ENCODE measurements at places on chromosomes 5 and 9.

DNA sequence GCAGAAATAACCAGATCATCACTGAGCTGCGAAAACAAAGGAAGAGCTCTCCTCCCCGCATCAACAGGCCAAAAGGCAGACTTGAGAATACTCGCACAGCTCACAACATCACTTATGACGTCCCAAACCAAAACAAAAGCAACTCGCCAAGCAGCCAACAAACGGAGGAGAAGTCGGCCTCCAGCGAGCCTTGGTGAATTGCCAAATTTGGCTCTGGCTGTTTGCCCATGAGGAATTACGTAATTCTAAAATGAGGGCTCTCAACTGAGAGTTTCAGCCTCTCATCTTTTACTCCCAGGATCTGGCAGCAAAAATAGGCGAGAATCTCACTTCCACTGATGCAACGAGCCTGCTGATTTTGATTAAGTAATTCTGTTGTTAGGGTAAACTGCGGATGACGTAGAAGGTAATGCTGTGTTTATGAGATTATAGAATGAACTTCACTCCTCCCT lies 51.7 kb upstream of the SEMA6A start:
- DNase-seq: no peak

GRCh38 chr9:120628207-120628924 lies 48.4 kb upstream of the CDK5RAP2 start:
- no peak for DNase-seq

GRCh38 chr9:112881331-112881730 lies 9.3 kb downstream of the SLC46A2 start:
- DNase-seq: no peak

DNA sequence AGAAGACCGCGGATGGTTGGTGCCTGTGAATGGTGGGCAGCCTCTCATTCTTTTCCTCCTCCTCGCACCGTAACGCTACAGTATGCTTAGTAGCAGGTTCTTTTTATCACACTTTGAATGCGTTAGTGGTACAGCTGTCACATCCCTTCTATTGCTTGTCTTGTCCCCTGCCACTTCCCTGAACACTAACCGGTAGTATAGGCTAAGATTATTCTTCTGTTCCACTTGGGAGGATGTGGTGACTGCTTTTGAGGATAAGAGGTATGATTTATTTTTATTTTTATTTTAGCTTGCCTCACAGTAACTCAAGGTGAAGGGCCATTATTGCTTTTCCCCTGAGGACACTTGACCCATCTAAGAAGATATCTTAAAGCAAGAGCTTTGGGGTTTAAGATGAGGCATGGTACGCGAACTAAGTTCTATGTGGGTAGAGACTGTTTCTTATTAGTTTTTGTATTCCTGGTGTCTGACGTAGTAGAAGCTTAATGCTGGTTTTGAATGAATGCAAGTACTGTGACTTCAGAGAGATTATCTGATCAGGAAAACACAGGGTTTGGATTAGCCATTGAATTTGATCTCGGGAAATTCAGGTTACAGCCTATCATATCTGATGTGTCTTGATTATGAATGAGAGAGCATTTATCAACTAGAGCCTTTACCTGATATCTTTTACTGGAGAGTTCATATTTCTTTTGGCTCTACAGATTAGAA lies 951 bp downstream of the UNC13B start:
- no peak for DNase-seq

DNA sequence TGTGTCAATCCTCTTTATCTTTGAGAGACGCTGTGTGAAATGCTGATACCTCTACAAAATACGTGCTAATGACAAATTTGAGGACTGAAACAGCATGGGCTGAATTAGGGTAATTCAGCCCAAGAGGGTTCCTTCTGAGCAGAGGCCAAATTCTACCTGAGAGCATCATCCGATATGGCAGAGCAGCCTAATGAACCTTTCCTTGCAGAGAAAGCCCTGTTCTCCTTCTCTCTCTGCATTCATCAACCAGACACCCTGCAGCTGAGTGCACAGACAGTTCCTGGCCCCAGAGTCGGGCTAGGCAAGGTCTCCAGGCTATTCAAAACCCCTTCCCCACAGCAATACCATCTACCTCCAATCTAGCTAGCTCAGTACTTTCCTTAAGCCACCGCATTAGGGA lies 77.9 kb downstream of the TRIM32 start:
- DNase-seq: no peak

DNA sequence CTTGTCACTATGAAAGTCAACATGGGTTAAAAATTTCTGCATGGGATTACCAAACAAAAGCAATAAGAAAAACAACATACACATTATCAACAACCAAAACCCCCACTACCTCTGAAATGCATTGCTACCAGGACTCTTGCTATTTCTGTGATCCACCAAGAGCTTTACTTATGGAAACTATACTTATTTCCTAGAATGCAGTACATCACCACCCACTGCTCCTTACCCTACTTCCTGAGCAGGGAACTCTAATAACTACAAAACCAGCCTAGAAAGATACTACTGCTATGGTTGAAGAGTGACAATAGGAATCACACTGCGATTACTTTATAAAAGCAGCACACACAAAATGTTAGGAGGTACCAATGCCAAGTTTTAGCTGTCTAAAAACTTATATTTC lies 22.2 kb downstream of the LURAP1L start:
- no peak for DNase-seq

DNA sequence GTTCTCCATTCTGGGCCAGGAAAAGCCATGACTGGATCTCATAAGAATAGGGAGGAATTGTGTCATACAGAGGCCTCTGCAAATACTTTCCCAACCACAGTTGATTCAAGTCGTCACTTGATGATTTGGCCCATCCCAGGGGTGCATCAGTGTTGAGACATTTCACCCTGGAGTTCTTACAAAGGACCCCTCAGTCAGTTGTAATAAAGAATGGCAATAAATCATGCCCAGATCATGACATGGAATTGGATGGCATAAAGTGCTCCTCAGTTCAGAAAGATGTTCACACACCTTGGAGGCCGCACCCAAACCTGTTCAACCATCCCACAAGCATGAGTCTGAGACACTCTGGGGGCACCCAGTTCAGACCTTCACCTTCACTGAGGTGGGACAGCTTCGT lies 168.1 kb downstream of the NR3C1 start:
- DNase-seq: no peak

DNA sequence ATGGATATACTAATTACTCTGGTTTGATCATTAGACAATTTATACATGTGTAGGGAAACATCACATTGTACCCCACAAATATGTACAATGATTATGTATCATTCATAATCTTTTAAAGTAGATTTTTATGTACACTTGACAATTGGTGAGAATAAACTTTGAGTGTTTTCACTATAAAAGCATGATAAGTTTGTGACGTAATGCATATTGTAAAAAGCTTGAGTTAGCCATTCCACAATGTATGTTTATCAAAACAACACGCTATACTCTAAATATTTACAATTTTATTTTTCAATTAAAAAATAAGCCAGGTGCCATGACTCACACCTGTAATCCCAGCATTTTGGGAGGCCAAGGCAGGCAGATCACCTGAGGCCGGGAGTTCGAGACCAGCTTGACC lies 360.1 kb upstream of the ITGA1 start:
- no peak for DNase-seq

- DNase-seq: no peak
Observed at GRCh38 chr5:124747791-124748686, 1.6 kb upstream of the ZNF608 start.

DNA sequence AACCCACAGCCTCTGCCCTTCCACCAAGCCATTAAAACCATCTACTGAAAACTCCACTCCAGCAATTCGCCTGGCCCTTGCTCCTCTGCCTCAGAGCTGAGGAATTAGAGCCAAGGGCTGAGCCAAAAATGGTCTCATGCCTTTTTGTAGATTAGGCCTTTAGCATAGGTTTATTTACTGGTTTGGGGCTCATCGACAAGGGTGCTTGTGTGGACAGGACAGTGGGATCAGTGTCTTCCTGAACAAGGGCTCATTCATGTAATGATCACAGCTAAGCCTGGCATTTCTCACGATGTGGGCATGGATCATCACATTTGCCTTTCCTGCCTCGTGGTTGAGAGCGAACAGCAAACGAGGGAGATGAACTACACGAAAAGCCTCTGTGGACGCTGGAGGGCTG lies 59.2 kb upstream of the PHF24 start:
- DNase-seq: no peak

- DNase-seq: no peak
Observed at GRCh38 chr5:150236981-150237754, 47.3 kb downstream of the SLC6A7 start.

- no peak for DNase-seq
Observed at GRCh38 chr9:117779760-117780159, 75.6 kb downstream of the TLR4 start.

- DNase-seq: no peak
Observed at GRCh38 chr9:109274884-109275730, 45.8 kb downstream of the EPB41L4B start.

GRCh38 chr9:105024529-105024928 lies 96.6 kb upstream of the ABCA1 start:
- DNase-seq: no peak

DNA sequence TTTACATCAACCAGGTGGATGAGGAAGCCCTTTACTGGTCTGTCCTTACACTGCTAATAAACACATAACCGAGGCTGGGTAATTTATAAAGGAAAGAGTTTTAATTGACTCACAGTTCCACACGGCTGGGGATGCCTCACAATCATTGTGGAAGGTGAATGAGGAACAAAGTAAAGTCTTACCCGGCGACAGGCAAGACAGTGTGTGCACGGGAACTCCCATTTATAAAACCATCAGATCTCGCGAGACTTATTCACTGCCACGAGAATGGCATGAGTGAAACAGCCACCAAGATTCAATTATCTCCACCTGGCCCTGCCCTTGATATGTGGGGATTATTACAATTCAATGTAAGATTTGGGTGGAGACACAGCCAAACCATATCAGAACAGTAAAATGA lies 67.3 kb upstream of the GRAMD2B start:
- DNase-seq: no peak

DNA sequence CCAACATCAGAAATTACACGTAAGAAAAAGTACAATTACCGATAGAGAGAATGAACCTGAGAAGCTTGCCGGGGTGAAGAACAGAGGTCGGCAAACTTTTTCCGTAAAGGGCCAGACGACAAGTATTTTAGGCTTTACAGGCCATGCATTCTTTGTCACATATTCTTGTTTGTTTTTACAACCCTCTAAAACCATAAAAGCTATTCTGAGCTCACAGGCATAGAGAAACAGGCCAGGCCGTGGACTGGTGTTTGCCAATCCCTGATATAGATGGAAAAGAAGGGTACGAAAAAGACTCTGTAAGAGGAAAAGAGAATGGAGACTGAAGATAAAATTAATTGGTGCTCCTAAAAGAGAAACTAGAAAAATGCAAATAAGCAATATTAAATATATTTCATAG lies 15.4 kb downstream of the SFXN1 start:
- DNase-seq: no peak

DNA sequence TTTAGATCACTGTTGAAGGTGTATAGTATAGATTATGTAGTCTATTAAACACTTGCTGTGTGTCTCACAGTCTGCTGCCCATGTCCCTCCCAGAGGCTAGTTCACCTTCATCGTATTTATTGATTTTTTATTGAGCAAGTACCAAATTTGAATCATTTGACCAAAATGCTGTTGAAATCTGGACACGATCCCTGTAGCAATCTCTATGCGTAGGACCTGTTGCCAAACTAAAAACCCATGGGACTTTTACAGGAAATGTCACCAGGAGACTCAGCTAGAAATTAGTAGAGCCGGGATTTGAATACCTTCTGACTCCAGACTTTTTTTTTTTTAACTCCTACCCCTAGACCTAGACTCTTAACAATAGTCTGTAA lies 17.5 kb downstream of the SLC31A1 start:
- no peak for DNase-seq

GRCh38 chr5:141880961-141881801 lies 3.0 kb upstream of the PCDH1 start:
- DNase-seq: no peak

- no peak for DNase-seq
Observed at GRCh38 chr9:75891771-75892215, 1.3 kb downstream of the PCSK5 start.

GRCh38 chr5:160702311-160702803 lies 149.7 kb downstream of the ATP10B start:
- no peak for DNase-seq

GRCh38 chr9:135230386-135230765 lies 142.9 kb downstream of the OLFM1 start:
- DNase-seq: no peak
